ENCODE measurements at places on chromosomes 16 and 17.

- no peak for DNase-seq
Observed at GRCh38 chr17:80991645-80992076, at the start of gene CHMP6. Gene CHMP6 (plus strand): TSS chr17:80991841. CDS start chr17:80991919, 78 bp downstream.

- DNase-seq: no peak
Observed at GRCh38 chr16:83722456-83723183, 85.2 kb upstream of the HSBP1 start.

DNA sequence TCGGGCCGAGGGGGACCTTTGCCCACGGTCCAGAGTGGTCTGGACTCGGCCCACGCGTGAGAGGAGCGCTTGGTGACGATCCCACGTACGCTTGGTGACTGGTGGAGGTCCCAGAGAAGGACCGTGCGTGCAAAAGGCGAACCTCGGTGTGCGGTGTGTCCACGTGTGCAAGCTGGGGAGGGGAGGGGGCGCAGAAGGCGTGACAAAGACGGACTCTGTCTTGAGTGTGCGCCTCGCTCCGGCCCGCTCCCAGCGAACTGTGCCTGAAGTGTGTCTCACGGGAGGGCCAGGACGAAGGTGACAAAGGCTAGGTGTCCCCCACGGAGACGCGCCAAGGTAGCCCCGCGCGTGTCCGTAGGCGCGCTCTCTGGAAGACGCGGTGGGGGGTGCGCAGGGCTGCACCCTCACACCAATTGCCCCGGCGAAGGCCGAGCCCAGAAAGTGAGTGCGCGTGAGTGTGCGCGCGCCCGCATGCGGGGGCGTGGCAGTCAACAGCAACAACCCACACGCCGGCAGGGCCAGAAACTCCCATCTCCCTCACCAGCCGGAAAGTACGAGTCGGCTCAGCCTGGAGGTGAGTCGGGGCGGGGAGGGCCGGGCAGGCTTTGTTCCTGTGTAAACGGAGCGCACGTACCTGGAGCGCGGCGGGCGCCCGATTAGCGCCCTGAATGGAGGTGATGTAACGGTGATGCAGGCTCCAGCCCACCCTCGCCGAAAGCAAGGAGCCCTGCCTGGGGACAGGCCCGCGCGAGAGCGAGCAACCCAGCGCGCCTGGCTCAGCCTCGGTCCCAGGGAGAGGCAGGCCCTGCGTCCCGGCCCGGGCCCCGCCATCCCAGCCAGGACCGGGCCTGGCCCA is at the start of gene GPRC5C:
TSS of gene GPRC5C (plus strand) at position 521 of the 856 bp plus-strand sequence. CDS start 7,689 bp downstream, outside the sequence.
- peak; percentile 52 for DNase-seq

- DNase-seq: no peak
Observed at GRCh38 chr17:76725580-76726230, 701 bp downstream of the JMJD6 start.

DNA sequence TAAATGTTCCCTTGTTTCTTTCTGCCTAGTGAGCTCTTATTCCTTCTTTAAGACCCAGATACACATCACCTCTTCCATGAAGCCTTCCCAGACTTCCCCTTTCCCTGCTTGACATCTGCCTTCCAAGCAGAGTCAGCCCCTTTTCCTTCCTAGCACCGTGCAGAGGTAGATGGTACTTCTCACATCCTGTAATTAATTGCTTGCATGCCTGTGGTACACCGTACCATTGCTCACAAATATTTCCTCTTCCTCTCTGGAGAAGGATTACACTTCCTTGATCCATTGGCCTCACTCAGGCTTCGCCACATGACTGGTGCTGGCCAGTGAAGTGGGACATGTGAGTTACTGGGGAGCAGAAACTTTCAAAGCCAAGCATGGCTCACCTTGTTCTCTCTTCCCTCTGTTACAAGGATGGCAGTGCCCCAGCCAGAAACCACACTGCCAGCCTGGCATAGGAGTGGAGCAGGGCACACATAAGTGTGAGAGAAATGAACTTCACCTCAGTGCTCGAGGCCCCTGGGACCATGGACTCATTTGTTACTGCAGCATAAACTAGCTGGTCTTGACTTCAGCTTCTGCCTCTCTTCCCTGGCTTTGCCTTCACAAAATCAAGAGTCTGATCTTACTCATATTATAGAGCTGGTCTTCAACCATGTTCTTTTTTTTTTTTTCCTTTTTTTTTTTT is 44.0 kb downstream of the SOST start:
- no peak for DNase-seq

GRCh38 chr17:28008513-28008912 is 34.0 kb upstream of the NLK start:
- DNase-seq: no peak

- no peak for DNase-seq
Observed at GRCh38 chr16:89855986-89856385, 17.4 kb upstream of the TCF25 start.

DNA sequence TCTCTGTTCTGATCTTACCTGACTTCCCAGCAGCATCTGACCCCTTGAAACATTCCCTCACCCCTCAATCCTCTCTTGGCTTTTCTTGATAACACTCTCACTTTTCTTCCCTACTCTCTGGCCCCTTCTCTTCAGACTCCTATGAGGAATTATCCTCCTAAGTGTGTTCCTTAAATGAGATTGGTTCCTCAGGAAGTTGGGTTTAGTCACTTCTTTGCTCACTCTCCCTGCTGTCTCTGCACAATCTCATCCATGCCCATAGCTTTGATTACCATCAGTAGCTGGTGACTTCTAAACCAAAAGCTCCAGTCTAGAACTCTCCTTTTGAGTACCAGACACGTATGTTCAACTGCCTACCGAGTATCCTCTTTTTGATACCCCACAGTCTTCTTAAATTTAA is 13.0 kb downstream of the MED24 start:
- DNase-seq: no peak

DNA sequence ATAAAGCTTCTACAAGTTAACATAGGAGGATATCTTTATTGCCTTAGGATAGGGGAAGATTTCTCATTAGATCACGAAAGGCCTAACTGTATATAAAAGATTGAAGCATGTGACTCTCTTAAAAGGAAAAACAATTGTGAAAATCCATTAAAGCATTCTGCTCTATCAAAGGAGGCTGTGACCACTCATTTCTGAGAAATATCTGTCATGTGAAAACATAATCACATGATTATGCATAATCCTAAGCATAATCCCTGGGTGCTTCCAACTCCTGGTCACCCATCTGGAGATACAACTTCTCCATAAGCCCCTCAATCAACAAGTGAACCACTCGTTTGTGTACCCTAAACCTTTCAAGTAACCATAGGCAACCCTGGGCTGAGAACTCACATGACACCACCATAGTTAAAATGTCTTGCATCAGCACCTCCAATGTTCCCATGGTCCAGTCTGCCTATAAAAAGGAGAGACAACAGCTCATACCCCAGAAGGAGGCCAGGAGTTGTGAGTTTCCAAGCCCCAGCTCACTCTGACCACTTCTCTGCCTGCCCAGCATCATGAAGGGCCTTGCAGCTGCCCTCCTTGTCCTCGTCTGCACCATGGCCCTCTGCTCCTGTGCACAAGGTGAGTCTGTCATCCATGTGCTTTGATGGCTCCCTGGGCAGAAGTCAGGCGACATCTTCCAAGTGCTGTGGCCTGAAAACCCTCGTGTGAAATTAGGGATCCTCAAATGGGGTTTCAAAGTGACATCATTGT is at the start of gene CCL18:
TSS of gene CCL18 (plus strand) at position 487 of the 756 bp plus-strand sequence. CDS start at position 558, 71 bp downstream.
- DNase-seq: no peak

DNA sequence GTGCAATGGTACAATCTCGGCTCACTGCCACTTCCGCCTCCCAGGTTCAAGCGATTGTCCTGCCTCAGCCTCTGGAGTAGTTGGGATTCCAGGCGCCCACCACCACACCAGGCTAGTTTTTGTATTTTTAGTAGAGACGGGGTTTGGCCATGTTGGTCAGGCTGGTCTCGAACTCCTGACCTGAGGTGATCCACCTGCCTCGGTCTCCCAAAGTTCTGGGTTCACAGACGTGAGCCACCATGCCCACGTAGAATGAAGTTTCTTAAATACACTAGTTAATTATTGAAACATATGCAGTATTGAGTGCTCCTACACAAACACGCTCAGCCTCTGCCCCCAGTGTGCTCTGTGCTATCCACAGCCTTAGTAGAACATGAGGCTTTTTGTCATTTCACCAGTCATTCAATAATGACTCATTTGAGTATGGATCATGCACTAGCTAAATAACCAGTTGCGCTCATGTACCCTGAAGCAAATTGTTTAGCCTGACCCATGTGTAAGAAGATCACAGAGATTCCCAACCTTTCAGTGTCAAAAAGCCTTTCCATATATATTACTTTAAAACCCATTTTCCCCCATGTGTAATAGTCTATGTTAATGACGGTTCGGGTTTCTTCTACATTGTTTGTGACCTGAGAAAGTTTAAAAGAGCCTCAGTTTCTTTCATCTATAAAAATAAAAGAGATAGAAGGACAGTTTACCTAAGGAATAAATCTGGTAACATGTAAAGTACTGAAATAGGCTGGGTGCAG is 49.7 kb downstream of the TUBD1 start:
- DNase-seq: no peak

GRCh38 chr17:82882715-82883418 is 43.0 kb upstream of the ZNF750 start:
- no peak for DNase-seq

- DNase-seq: peak; percentile 49
Observed at GRCh38 chr17:50931144-50931908, 65.2 kb upstream of the TOB1 start.

DNA sequence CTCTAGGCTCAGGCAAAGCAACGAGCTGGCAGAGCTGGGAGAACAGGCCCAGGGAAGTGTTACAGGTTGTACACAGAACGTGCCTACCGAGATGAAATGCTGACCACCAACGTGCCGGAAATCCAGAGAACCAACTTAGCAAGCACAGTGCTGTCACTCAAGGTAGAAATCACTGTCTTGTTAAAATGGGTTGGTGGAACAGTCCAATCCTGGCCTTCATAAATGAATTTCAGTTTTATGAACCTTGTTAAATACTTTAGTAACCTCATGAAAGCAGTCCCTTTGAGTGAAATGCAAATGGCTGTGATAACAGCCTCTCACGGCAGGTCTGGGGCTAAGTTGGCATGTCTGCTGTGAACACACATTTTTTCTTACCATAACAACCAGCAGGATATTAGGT is 29.0 kb downstream of the ETV4 start:
- no peak for DNase-seq

GRCh38 chr16:57764341-57765159 is 29.0 kb downstream of the KATNB1 start:
- DNase-seq: no peak

- no peak for DNase-seq
Observed at GRCh38 chr16:53984936-53985335, 281.0 kb downstream of the FTO start.

DNA sequence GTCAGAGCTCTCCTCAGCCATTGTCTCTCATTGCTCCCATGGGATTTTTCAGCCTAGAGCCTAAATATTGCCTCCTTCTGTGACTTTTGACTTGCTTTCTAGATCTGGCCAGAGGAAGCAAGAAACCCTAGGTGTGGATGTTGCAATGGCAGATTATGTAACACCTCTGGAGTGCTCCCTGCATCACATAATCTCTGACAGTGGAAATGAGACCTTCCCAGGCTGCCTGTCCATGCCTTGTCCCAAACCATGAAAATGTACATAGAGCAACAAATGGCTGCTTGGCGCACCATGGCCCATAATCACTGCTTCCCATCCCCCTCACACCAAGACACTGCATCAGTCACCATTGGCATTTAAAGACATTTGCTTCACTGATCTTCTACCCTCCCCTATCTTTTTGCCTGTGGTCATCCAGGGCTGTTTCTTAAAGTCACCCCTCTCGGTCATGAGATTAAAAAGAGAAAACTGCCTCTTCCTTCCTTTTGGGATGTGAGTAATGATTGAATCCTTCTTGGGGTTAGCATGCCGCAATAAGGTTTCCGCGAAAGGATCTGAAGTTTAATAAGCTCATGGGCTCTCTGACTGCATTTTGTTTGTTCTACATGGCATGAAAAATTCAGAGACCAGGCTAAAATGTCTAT is 34.2 kb upstream of the CCL2 start:
- no peak for DNase-seq

DNA sequence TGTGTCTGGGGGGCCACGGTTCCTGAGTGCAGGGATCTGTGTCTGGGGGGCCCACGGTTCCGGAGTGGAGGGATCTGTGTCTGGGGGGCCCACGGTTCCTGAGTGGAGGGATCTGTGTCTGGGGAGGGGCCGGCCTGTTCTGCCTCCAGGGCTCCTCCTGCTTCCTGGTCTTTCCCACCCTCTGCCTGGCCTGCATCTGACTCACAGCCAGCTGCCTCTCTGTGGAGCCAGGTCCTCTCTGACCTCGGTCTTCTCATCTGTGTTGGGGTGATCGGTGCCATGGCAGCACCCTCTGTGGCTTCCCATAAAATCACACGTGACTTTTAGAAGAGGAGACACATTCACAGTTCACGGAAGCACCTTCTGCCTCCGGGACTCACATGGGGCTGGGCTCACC is 50.3 kb downstream of the ZFPM1 start:
- no peak for DNase-seq

DNA sequence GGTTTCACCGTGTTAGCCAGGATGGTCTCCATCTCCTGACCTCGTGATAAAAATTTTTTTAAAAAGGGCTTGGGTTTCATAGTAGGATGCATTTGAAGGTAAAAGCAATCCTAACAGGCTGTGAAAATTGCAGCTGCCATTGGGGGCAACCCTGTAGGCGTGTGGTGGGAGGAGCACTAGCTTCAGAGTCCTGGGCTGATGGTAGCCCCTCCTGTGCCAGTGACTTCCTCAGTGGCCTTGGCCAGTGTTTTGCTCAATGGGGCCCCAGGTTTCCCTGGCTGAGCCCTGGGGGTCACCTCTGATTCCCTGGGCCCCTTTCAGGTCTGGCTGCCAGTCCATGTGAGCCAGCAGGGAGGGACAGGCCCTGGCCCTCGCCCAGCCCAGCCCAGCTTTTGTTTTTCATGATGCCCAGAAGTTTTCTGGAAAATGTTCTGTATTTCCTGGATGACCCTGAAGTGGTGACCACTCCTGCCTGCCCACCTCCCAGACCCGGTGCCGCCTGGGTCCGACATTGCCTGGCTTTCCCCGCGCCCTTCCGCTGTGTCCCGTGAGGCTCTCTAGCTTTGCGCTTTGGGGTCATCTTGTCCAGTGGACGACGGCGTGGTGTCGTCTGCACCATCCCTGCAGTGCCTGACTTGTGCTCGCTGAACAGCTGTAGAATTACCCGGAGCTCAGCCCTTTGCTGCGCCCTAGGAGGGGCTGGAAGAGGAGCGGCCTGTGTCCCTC is 9.4 kb downstream of the MGRN1 start:
- DNase-seq: no peak

All from NCI-H748 treated with DMSO at 0.1 percent for 48 hours (cell line).